ENCODE measurements at places on chromosomes 16 and 17. TPM values are rescaled to one million over a fixed set of nuclear protein-coding genes. Genes with fewer than 3 reads are reported as not detected.
A peak's percentile ranks its signal among the peaks of the same experiment; 100 is the strongest.

Gene KRTAP1-4
- total RNA-seq, result not detected

Gene CMIP
- total RNA-seq, result 49.1 TPM

Gene PARD6A
- total RNA-seq, result 0.62 TPM

Gene ABCC12
- total RNA-seq, result not detected

Gene PRR35
- not detected for total RNA-seq

Gene TBC1D28
- total RNA-seq, result not detected

DNA sequence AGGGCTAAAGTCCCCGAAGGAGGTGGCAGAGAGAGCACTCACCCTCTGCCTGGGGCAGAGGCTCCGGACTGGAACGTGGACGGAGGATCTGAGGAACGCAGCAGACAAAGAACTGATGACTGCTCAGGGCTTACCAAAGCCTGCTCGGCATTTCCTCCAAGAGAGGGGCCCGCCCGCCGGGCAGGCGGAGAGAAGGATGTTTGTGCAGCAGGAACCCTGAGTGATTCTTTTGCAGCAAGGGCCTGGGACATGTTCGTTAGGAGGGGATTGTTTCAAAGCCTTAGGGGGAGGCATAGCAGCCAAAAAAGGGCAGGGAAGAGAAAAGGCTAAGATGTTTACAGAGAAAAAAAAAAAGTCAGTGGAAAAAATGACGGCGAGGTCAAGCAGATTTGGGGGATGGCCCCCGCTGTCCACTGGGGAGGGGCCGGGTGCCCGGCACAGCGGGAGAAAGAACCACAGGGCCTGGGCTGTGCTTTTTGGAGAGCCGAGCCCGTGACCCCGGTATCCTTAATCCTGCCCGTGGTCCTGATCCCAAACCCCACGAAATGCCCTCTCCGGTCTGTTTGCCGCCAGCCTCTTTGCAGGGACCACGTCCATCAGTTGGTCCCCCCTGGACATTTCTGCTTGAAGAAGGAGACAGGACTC is 129.3 kb downstream of the NTN1 start:
- no peaks in the 10 kb centered on the region for H3K27me3 ChIP-seq
- H3K36me3 ChIP-seq, result peaks cover 18% of the 10 kb centered on the region
- peak overlapping the region; percentile 56 for H3K4me3 ChIP-seq
- DNase-seq, result no peak
- no peak overlapping the region for H3K27ac ChIP-seq
- H3K4me1 ChIP-seq, result peaks cover 5% of the 10 kb centered on the region

DNA sequence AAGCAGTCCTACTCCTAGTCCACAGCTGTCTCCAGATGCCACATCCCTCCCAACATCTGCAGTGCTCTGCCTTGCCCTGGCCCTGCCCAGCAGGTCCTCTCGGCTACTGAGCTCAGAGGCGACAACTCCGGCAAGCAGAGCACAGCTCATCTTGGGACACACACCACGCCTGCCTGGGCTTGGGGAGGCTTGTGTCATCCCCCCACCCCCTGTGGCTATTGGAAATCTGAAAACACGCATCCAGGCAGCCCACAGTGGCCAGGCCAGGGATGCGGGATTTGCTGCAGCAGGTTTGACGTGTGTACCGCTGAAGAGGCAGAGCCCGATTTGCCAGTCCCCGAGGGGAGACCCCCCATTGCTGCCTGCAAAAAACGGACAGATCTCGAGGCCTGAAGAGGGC is 25.4 kb downstream of the MXRA7 start:
- no peak overlapping the region for H3K4me3 ChIP-seq
- H3K4me1 ChIP-seq, result peaks cover 28% of the 10 kb centered on the region
- H3K27ac ChIP-seq, result no peak overlapping the region
- peaks cover 2% of the 10 kb centered on the region for H3K27me3 ChIP-seq
- no peak for DNase-seq

DNA sequence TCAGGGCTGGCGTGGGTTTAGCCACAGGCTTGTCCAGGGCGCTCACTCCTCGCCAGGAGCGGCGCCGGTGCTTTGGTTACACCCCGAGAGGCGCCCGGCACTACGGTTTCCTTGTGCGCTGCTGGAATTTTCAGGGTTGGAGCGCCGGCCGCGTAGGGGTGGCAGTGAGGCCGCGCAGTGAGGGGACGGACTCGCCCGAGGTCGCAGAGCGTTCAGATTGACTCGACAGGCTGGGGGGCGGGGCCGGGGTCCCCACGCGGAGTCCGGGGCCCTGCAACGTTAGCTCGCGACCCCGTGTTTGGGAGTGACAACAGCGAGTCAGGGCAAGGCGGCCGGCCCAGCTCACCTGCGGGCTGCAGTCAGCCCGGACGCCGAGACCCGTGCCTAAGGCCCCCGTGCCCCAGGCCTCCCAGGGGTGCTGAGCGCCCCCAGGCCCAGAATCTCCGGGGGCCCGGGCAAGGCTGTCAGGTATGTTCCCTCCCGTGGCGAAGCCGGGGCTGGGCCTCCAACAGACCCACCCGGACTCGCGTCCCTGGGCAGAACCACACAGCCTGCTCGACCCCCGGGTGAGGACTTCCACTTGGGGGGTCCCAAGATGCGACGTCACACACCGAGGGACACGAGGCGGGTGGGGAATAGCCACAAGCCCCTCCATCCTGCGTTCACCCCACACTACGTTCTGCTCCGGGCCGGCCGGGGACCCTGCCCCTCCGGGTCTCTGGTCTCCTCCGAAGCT is 1.3 kb upstream of the ACTG1 start:
- peaks cover 40% of the 10 kb centered on the region for H3K36me3 ChIP-seq
- H3K4me3 ChIP-seq, result peak overlapping the region; percentile 85
- H3K27ac ChIP-seq, result peak overlapping the region; percentile 89
- peaks cover 28% of the 10 kb centered on the region for H3K4me1 ChIP-seq
- peak; percentile 67 for DNase-seq
- peaks cover 32% of the 10 kb centered on the region for H3K27me3 ChIP-seq

GRCh38 chr16:88639231-88640038 is 1.1 kb downstream of the IL17C start:
- H3K27ac ChIP-seq, result no peak overlapping the region
- peaks cover 17% of the 10 kb centered on the region for H3K4me1 ChIP-seq
- peaks cover 19% of the 10 kb centered on the region for H3K27me3 ChIP-seq
- no peak for DNase-seq

DNA sequence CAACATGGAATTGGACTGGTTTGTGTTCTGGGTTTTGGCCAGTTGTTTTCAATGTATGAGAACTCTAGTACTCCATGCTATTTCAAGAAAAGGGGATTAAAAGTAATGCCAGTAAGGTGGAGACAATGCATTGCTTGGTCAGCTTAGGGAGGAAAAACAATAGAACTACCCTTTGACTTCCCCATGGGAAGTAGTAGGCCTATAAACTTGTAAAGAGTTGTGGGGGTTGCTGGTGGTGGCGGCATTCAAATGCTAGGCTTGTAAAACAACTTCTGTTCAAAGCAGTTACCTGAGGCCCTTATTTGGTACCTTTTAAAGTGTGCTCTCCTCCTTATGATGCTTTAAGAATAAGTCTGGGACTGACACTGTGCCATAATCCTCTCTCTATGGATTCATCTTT is 9.4 kb downstream of the MAP3K3 start:
- H3K36me3 ChIP-seq, result peaks cover 12% of the 10 kb centered on the region
- DNase-seq, result no peak
- H3K27me3 ChIP-seq, result no peaks in the 10 kb centered on the region
- peaks cover 17% of the 10 kb centered on the region for H3K4me1 ChIP-seq
- H3K27ac ChIP-seq, result no peak overlapping the region

DNA sequence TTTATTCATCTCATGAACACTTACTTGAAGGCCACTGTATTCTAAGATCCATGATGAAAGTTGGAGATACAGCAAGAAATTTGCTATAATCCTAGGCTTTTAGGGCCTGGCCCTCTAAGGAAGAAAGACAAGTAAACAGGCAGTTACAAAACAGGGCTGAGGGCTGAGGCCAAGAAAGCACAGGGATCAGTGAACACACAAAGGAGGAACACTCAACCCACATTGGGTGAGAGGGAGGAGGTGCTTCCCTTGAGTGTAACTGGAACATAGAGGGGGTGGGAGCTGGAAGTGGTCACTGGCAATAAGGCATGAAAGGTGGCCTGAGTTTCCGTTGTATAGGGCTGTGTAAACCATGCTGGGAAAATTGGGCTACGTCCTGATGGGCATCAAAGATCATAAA is 112.2 kb downstream of the ZNF18 start:
- no peak overlapping the region for H3K27ac ChIP-seq
- peaks cover 3% of the 10 kb centered on the region for H3K27me3 ChIP-seq
- no peak overlapping the region for H3K4me3 ChIP-seq
- no peaks in the 10 kb centered on the region for H3K4me1 ChIP-seq

DNA sequence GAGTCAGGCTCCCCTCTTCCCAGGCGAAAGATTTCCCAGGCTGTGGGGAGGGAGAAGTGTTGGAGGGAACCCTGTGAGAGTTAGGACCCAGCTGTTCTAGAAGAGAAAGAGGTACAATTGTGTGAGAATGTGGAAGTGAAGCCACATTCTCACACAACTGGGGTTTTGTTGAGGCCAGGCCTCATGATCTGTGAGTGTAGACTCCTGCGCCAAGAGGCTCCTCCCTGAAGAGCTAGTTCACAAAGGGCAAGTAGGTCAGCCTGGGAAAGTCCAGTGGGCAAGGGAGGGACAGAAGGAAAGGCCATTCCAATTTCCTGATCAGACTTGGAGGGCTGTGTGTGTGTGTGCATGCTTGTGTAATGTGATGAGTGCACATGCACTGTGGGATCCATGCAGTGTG is 15.2 kb downstream of the CD300LF start:
- H3K4me1 ChIP-seq, result no peaks in the 10 kb centered on the region

DNA sequence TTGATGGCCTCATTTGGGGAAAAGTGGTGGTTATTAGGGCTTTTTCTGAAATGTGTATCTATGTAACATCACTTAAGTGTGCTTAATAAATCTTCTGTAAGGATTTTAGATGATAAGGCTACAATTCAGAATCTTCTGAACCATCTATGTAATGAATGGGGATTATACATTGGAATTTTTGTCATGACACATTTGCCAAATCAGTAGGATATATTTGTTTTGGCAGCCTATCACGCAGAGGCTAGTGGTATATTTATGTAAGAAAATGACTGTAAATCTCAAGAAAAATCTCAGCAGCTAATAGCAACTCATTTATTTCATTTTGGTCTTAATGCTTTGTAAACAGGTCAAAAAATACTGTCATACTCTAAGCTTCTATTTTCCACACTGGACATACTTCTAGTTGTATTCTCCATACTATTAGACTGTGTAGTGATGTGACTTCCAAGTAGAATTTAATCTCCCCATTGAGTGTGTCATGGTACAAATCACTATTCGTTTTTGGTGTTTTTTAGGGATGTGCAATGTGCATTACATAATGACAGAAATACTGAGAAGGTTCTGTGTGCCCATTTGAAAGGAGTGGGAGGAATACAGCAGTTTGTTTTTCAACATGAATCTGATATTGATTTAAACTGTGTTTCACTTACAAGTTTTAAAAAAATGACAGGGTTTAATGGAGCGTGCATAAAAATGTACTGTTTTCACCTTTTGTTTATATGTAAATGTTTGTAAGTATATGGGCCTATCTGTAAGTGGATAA is 29.2 kb downstream of the CLUH start:
- H3K27me3 ChIP-seq, result peaks cover 7% of the 10 kb centered on the region
- H3K4me1 ChIP-seq, result peaks cover 16% of the 10 kb centered on the region
- H3K27ac ChIP-seq, result no peak overlapping the region
- peaks cover 49% of the 10 kb centered on the region for H3K36me3 ChIP-seq

Measured in HFFc6 (cell line).